ENCODE measurements at places on chromosomes 16 and 17. TPM values are rescaled to one million over a fixed set of nuclear protein-coding genes. Genes with fewer than 3 reads are reported as not detected.

DNA sequence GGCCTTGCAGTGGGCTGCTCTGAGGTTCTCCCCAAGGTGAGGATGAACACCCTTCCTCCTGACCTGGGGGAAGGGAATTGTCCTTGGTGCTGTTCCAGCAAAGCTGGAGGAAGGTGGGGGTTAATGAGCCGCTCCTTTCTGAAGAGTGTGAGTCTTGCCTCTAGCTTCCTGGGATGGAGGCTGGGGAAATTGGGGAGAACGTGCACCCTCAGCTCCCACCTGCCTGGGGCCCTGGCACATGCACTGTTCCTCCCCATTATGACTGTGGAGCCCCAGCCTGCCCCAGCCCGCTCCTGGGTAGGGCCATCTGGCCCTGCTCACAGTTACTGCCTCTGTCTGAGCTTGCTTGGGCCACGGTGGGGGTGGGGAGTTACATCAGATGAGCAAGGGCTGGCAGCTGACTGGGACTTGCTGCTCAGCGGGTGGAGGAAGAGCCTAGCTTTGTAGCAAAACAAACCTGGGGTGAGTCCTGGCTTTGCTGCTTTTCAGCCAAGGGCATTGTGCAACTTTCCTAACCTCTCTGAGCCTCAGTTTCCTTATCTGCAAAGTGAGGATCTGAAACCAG, 11.1 kb downstream of the TNS4 start:
- peak; percentile 83 for DNase-seq

- no peak for DNase-seq
Observed at GRCh38 chr16:75758215-75758614, 31.9 kb upstream of the CPHXL start.

DNA sequence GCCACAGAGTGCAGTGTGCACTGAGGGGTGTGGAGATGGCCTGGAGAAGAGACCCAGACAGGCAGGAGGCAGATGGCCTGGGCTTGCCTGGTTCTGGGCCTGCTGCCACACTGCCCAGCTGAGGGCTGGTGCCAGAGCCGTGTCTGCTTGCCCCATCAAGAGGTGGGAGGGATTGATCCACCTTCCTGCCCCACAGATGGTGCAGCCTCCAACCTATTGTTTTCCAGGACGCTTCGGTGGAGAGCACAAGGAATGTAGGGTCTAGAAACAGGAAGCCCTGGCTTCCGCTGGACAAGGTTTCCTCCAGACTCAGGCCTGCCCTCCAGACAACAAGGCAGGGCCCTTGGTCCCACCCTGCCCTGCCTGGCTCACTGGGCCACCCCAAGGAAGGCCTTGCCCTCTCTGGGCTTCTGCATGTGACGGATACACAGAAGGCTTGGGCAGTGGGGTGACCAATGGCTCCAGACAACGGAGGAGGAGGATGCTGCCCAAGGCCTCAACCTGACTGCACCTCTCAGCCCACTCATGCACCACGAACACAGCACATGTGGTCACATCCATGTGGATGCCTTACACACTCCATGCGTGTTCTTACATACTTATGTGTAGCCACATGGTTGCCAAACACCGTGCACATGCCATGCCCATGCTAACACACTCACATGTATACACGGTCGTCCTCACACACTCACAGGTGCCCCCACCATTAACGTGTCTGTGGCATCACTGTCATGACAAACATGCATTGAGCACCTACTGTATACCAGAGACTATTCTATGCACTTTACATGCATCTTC, 6.5 kb upstream of the CDH5 start:
- no peak for DNase-seq

DNA sequence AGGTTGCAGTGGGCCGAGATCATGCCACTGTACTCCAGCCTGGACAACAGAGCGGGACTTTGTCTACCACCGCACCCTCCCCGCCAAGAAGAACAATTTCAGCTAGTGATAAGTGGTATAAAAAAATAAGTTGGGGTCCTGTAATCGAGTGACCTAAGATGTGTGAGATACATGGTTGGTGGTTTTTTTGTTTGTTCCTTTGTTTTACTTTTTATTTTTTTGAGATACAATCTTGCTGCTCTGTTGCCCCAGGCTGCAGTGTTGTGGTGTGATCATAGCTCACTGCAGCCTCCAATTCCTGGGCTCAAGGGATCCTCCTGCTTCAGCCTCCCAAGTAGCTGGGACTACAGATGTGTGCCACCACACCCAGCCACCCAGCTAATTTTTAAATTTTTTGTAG, 58.7 kb downstream of the PITPNC1 start:
- no peak for DNase-seq

DNA sequence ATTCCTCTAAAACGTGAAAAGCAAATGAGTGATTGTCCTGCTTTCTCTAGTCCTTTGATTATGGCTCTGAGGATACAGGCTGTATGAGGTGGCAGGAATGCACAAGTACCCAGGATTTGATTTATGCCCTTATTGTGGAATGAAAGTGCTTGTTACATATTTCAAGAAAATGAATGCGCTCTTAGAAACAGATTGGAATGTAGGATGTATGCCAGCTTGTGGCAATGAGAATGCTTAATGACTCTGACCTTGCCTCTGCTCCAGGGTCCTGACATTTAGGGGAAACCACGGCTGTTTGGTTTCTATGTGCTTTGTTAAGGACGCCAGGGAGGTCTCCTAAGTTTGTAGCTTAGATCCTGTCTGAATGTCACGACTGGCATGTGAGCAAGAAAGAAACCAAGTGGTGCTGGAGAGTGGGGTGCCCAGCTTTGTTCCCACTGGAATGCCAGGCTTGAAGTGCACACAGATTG, 22.0 kb downstream of the PRCD start:
- DNase-seq = no peak

GRCh38 chr17:61534414-61534813, 56.6 kb downstream of the NACA2 start:
- no peak for DNase-seq

DNA sequence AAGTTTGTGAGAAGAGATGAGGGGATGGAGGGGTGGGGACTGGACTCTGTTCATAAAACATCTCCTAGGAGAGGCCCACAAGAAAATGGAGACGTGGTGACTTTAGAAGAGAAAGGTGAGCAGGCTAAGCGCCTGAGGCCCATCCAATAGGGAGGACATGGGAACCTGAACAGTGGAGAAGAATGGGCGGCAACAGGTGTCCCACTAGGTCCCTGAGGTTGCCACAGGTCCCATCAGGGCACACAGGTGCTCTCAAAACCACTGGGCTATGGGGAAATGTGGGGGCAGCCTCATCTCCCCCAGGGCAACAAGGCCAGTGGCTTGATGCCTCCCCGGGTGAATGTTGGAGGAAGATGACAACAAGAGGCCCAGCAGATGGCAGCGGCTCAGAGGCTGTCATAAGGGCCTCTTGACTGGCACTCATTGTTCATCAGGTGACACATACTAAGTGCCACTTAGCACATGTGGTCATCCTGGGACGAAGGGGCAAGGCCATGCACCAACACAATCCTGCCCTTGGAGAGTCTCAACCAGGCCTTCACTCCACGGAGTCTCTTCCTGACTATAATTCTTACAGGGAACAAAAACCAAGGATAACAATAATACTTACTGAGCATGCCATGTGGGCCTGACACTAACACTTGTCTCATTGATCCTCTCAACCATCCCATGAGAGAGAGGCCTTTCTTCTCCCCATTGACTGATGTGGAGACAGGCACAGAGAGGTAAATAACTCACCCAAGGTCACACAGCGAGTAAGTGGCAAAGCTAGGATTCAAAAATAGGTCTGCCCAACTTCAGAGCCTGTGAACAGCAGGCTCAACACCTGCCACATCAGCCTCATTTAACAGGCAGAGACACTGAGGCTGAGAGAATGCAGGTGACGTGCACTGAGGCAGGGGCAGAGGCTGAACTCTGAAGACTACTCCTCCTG, 38.0 kb downstream of the CUEDC1 start:
- DNase-seq = no peak

GRCh38 chr16:88703486-88704309, 2.5 kb downstream of the RNF166 start:
- DNase-seq = no peak

GRCh38 chr17:39393736-39394135, 7.7 kb downstream of the FBXL20 start:
- DNase-seq = no peak

- no peak for DNase-seq
Observed at GRCh38 chr16:894841-895240, 75.9 kb downstream of the LMF1 start.

The AANAT gene
- polyA plus RNA-seq = not detected

The VWA3A gene
- polyA plus RNA-seq = 0.13 TPM

The PPY gene
- not detected for polyA plus RNA-seq

Measured in kidney (tissue), 22 donors.